ENCODE measurements at places on chromosomes 7 and 10.

GRCh38 chr10:67110286-67110685 lies 184.4 kb downstream of the LRRTM3 start:
- no peak for DNase-seq

- DNase-seq = no peak
Measured at GRCh38 chr7:151676759-151677158, 157.1 kb upstream of the RHEB start.

DNA sequence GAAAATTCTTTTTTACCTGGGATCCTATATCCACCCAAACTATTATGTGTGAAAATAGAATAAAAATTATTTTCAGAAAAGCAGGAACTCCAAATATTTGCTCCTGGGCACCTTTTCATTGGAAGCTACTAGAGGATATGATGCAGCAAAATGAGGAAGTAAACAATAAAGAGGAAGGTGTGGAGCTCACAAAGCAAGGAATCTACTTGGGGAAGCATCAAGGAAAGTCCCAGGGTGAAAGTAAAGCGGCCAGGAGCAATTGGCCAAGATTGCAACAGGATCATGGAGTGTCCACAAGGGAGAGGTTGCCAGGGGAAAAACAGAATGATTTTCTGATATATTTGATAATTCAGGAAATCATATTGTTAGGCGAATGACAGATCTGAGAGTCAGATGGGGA lies 80.8 kb downstream of the CARD11 start:
- DNase-seq = no peak

GRCh38 chr7:30171766-30172447 lies 37.1 kb downstream of the MTURN start:
- peak; percentile 77 for DNase-seq

GRCh38 chr7:97751566-97751965 lies 19.7 kb downstream of the TAC1 start:
- no peak for DNase-seq

GRCh38 chr7:159066816-159067575 lies 77.7 kb downstream of the VIPR2 start:
- no peak for DNase-seq

DNA sequence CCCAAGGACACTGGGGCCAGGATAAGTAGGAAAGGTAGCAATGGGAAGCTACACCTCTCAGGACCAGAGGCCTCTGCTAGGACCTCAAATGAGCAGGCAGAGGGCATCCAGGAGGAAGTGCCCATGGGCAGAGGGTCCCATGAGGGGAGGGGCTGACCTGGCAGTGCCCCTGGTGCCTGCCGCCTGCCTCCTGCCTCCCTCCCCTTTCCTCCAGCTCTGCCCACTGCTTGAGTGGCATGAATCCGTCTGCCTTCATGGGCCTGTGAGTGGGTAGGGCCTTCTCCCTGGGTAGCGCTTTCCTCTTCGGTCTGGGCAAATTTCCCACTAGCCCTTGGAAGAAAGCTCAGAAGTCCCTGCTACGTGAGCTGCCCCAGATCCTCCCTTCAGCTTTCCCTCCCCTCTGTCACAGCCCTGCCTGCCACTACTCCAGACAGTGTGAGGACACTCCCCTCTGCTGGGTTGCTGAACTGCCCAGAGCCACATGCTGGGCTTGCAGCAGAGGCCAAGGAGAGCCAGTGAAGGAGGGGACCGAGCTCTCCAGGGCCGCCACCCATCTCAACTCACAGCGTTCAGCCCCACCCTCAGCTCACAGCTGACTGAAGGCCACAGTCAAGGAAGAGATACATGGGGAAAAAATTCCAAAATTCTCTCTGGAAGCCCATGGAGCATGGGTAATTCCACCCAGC lies 141.4 kb downstream of the ARHGAP22 start:
- DNase-seq = no peak

- no peak for DNase-seq
Measured at GRCh38 chr7:131020759-131021261, 286.8 kb upstream of the KLF14 start.

- DNase-seq = no peak
Measured at GRCh38 chr10:130079614-130080460, 30.8 kb downstream of the C10orf143 start.

- DNase-seq = no peak
Measured at GRCh38 chr10:25522946-25523608, 348.3 kb downstream of the GPR158 start.

GRCh38 chr7:138625849-138626230 lies 75.3 kb downstream of the SVOPL start:
- no peak for DNase-seq

- DNase-seq = no peak
Measured at GRCh38 chr7:5580714-5581395, 157.2 kb upstream of the TNRC18 start.

- no peak for DNase-seq
Measured at GRCh38 chr10:52410916-52411315, 96.8 kb downstream of the DKK1 start.

GRCh38 chr10:49036638-49037037 lies 78.7 kb downstream of the VSTM4 start:
- DNase-seq = no peak

DNA sequence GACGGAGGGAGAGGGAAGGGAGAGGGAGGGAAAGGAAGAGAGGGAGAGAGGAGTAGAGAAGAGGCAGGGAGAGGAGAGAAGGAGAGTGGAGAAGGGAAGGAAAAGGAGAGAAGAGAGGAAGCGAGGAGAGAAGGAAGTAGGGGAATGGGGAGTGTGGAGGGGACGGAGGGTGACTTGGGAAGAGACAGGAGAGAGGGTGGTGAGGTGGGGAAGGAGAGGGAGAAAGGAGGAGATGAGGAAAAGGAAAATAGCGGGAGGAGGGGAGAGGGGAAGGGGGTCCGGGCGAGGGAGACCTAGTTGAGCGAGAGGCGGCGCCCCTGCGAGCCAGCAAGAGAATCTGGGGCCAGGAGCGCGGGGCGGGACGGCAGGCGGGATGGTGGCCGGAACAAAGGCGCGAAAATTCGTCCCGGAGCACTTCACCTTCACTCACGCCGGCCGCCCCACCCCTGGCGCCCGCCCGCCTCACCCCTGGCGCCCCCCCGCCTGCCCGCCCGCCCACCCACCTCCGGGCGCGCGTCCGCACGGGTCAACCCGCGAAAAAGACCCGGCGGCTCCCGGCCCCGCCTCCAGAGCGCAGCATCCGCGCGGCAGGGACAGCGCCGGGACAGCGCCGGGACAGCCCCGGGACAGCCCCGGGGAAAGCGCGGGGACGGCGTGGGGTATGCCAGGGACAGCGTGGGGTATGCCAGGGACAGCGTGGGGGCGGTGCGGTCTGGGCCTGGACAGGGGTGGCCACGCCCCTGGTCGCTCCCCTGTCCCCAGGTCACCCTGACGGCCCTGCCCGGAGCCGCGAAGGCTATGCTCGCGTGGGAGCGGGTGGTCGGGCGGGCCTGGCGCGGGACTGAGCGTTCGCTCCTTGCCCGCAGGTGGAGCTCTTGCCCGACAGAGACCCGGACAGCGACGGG lies 4.2 kb downstream of the VSTM2A start:
- DNase-seq = no peak

- no peak for DNase-seq
Measured at GRCh38 chr7:37923996-37924395, 3.6 kb downstream of the EPDR1 start.

GRCh38 chr7:135718794-135719437 lies 9.1 kb downstream of the SLC13A4 start:
- DNase-seq = no peak

- no peak for DNase-seq
Measured at GRCh38 chr7:98458090-98458875, 57.4 kb upstream of the BAIAP2L1 start.

DNA sequence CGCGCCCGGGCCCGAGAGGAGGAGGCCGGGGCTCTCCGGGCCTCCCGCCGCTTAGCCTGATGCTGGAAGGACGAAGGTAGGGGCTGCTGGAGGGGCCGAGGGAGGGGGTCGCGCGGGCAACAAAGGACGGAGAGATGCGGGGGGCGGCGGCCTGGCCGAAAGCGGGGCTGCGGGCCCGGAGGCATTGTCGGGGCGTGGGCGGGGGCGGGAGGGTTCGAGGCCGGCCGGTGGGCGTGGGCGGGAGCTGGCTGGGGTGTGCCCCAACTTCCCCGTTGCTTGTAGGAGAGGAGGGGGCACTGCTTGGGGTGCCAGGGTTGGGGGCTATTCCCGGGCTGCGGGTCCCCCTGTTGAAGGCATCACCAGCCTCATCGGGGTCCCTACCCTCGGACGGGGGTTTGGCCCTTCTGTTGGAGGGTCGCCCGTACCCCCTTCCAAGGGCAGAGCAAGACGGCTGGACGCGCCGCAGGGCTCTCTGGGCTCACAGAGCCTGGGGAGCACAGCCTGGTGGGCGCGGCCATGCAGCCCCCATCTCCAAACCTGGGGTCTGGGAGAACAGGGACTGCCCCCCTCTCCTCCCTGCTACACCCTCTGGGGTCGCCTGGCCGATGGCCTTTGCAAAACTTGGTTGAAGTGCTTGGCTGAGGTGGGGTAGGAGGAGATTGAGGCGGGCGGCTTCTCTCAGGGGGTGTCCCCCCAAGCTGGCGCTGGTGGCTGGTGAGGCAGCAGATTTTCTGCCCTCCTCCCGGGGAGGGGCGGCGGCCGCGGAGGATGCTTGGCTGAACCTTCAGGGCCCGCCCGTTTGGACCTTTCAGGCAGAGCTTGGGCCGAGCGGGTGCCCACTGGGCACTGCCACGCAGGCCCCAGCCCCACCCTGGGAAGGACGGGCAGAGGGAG lies 699 bp downstream of the CLIP2 start:
- no peak for DNase-seq

DNA sequence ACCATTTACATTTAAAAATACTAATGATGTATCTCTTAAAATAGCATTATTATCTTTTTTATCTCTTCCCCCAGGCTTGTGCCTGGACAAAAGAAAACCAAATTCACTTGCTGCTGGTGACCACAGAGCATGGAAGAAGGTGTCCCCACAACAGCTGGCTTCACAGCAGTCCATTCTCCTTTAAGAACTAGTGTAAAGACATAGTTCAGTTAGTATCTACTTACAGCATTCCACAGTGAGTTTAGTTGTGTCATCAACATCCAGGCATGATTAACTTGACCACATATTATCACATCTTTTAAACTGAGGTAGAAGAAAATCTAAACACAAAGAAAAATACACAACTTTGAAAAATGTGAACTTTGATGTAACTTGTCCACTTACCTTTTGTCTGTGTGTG lies 55.0 kb downstream of the LRRC17 start:
- DNase-seq = no peak

GRCh38 chr7:36547416-36547815 lies 157.8 kb downstream of the ANLN start:
- no peak for DNase-seq

- no peak for DNase-seq
Measured at GRCh38 chr10:74306227-74306982, 155.4 kb downstream of the ADK start.

- DNase-seq = no peak
Measured at GRCh38 chr10:5532307-5532605, 7.5 kb downstream of the CALML3 start.

DNA sequence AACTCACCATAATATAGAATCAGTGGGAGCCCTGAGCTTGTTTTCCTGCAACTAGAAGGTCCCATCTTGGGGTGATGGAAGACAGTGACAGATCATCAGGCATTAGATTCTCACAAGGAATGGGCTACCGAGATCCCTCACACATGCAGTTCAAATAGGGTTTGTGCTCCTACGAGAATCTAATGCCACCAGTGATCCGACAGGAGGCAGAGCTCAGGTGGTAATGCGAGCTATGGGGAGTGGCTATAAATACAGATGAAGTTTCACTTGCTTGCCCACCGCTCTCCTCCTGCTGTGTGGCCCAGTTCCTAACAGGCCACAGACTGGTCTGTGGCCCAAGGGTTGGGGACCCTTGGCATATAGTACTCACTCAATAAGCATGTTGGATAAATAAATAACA lies 93.4 kb downstream of the POU6F2 start:
- DNase-seq = no peak

- no peak for DNase-seq
Measured at GRCh38 chr7:130397758-130398073, 17.4 kb downstream of the CPA1 start.

GRCh38 chr7:44177570-44178131 lies 11.6 kb downstream of the GCK start:
- DNase-seq = no peak

GRCh38 chr10:75525646-75526045 lies 94.2 kb downstream of the LRMDA start:
- DNase-seq = no peak

- no peak for DNase-seq
Measured at GRCh38 chr7:129115676-129116075, 28.8 kb upstream of the TSPAN33 start.

DNA sequence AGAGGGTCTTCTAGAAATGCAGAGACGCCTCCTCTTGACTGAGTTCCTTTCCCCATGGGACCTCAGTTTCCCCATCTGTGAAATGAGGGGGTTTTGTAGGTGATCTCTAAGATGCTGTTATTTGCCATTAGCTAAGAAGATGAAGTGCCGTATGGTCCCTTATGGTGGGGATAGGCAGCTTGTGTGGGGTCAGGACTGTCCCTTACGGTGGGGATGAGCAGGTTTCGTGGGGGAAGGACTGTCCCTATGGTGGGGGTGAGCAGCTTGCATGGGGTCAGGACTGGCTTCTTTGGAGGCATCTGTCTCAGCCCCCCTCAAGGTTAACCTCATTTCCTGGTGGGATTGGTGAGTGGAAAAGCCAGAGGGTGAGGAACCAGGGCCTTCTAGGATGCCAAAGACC lies 148.3 kb upstream of the GPR26 start:
- DNase-seq = no peak

GRCh38 chr10:43939389-43939938 lies 290.8 kb upstream of the ZNF32 start:
- no peak for DNase-seq

GRCh38 chr10:87550741-87551140 lies 46.0 kb downstream of the MINPP1 start:
- peak; percentile 57 for DNase-seq

- no peak for DNase-seq
Measured at GRCh38 chr7:3057066-3057420, 13.4 kb upstream of the CARD11 start.

DNA sequence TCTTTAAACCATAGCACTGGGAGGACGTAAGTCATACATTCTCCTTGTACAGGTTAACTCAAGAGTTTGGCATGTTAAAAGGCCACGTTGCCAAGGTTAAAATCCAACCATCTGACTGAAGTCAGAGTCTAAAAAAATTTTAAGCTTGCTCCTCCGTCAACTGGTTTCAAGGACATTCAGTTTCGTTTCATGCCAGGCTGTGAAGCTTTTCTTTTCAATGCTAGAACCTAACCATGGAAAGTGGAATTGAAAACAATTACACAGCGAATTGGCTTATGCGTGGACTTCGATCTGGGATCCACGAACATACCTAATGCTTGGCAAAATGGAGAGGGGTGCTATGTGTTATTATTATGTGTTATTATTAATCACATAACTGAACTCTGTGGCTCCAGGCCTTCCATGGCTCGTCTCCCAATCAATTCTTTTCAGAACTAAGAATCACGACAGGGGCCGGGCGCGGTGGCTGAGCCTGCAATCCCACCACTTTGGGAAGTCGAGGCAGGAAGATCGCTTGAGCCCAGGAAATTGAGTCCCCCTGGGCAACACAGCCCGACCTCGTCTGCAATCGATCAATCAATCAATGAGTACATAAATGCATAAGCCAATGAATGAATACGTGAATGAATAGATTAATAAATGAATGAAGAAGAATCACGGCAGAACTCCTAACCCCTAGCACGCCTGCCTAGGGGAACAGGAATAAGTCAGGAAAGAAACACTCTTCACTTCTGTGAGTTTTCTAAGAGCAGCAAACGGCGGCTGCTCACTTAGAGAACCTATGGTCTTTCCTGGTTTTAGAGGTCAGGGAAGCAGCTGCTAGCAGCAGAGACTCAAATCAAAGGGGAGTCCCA lies 733 bp upstream of the ARL5B start:
- peak; percentile 16 for DNase-seq

Measured in HFFc6 (cell line).